ENCODE measurements at places on chromosomes 13 and 19. TPM values are rescaled to one million over a fixed set of nuclear protein-coding genes. Genes with fewer than 3 reads are reported as not detected.

Gene RASGRP4
- 0.24 TPM for total RNA-seq

Gene LGALS14
- not detected for total RNA-seq

Gene ZNF723
- total RNA-seq = not detected

Gene GRWD1
- 24.6 TPM for total RNA-seq

Gene ARHGAP33
- 3.9 TPM for total RNA-seq

- no peak for ATAC-seq
These were observed 428.2 kb upstream of the KLF12 start for GRCh38 chr13:74562381-74562780.

DNA sequence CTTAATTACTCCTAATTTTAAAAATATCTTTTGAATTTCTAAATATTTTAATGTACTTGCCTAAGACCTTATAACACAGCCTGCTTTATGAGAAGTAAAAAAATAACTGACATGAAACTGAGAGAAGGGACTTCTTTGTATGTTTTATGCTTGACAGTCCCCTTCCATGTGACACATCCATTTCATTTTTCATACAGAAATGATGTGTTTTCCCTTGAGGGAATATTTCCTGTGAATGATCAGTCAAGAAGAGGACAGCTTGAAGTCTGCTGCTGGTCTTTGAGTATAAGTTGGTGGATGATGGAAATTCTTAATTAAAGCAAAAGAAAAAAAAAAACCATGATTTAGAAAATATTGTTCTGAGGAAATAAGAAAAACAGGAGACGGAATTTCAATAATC lies 230.4 kb upstream of the KLHL1 start:
- no peak for ATAC-seq

GRCh38 chr19:3234800-3235199 lies 10.3 kb downstream of the CELF5 start:
- ATAC-seq = no peak

DNA sequence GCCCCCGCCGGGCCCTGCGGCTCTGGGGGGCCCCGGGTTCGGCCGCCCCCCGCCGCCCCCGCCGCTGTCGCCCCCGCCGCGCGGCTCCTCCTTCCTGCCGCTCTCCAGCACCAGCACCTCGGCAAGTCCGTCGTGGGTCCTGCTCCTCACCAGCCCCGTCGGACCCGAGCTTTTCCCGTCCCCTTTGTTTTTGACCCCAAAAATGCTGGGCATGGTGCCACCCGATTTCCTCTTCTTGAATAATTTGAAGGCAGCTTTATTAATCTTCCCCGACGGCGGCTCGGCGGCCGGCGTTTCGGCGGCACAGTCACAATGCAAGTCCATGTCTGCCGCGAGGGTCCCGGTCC lies 945 bp downstream of the AMER2 start:
- no peak for ATAC-seq

GRCh38 chr13:51679616-51680015 lies 95.4 kb downstream of the WDFY2 start:
- ATAC-seq = no peak

DNA sequence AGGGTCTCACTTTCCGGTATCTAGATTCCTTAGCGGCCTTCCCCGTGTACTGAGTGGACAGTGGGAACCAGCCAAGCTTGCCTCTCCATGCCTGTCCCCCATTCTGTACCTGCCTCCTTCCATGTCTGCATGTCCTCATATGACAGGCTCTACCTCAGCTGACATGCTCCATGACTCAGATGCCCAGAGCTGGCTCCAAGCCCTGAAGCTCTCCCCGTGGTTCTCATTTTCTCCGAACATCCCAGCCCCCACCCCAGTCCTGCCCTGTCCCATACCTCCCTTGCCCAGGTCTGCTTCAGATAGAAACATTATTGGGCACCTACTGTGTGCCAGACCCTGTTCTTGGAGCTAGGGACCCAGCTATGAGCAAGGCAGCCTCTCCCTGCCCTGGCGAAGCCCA lies 17.1 kb upstream of the SHFL start:
- ATAC-seq = peak; percentile 34

- no peak for ATAC-seq
These were observed 462.2 kb downstream of the FOXO1 start for GRCh38 chr13:40204246-40204645.

DNA sequence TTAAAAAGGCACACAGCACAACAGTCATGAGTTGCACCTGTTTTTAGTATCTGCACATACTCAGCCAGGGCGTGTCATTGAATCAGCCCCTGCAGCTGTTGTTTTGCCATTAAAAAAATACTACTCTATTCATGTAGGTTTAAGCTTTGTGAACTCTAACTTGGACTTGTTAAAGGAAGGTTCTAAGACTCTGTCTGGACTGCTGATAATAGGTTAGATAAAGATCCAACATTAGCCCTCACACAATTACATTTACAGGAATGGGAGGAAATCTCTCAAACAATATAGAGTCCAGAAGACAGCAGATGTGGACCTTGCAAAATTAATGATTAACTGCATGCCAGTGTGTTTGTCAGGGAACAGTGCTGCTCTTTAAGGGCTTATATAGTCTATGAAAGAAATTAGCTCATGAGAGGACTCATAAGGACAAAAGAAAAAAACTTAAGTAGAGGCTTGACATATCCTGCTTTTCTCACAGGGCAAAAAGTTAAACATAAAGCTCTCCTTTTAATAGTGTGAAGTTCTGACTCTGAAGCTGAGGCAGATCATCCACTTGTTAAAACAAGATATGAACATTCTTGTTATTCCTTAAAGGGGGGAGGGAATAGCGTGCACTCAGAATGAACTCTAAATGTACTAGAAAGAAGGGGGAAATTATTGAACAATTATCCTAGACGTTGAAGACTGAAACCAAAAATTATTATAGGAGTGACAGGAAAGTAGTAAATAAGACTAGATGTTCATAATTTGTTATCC lies 243.6 kb downstream of the NDFIP2 start:
- peak; percentile 45 for ATAC-seq

DNA sequence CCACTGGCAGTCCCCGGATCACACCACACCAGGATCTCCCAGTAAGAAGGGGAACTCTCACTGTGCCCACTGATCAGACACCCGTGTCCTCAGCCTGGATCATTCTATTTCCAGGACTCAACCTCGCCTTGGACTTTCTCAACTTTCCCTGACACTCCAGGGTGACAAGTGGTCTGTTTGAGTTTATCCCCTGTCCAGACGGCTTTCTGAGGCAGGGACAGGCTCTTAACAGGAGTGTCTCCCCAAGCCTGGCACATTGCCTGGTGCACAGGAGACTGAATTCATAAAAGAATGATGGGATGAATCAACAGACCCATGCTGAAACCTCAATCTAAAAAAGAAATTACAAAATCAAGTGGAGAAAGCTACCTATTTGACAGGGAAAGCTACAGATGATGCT lies 606.6 kb downstream of the EFNB2 start:
- ATAC-seq = no peak

DNA sequence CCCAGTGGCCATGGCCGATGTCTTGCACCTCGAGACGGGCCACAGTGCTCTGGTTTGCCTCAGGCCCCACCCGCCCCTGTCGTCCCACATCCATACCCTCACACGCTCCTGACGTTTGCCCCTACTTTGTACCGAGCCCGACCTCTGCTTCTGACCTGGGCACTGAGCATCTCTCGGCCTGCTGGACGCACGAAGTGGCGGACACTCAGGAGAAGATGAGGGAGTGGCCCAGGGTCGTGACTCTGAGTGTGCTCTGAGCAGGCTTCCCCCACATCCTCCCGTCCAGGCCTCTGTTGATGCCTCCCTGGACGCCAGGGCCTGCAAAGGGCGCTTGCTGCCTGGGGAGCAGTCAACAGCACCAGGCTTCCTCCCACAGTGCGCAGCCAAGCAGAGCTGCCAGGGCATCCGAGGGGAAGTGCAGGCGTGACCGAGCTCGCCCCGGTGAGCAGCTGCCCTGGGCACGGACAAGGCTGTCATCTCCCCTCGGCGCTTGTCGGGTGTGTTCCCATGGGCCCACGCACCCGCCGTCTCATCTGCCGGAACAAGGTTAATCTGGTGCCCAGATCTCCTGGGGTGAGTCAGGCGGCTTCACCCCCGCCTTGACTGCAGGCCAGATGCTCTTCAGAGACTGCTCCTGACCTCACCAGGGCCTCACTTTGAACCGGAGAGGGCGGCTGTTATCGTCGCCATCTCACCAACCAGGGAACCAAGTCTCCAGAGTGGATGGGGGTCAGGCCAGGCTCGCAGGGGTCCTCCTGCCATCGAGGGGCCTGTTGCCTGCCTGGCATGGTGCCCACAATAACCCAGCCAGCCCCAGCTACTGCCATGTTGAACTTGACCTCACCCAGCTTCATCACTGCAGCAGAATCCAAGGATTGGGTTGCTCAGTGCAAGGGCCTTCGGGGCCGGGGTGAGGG lies 27.2 kb downstream of the COMP start:
- ATAC-seq = peak; percentile 81

DNA sequence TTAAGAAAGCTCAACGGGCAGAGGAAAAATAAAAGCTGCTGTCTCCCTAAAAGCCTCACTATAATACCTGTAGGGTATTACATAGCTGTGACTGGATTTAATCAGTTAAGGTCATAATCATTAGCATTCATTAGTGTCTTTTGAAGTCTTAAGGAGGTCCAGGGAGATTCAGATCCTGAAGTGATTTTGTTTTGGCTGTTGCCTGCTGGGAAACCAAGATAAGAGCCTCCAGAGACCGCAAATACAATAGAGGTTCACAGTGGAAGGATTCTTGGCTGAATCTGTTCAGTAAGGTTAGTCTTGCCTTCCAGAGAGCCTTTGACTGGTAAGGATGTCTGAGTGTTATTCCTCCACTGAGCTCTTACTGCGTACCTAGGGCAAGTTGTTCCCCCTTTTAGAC lies 54.0 kb upstream of the TNFRSF19 start:
- ATAC-seq = no peak

DNA sequence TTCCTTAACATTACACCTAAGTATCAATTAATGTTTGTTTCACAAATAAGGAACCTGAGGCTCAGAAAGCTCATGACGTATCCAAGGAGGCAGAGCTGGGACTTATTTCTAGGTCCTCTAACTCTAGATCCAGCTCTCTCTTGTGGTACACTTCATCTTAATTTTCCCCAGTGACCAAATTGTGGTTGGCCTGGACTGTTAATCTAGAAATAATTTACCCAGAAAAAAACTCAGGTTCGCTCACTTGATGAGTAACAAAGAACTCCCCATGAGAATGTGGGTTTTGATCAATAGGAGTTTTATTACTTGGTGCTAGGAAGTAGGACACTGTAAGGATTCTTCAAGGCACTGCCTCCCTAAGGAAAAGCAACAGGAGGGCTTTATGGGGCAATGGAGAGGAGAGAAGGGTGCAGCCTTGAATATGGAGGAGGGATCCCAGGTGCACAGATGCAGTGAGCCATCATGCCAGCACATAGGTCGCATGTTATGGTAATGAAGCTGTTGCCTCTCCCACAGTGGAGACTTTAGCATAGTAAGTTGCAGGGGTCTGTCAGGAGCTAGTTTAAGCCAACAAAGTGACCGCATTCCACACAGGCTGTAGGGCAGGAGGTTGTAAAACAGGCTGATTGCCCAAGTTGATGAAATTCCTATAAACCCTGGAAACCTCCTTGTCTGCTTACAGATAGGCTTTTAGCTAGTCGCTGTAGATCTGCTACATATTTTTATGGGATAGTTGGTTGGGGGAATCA lies 14.7 kb downstream of the RAP2A start:
- no peak for ATAC-seq

GRCh38 chr13:39044536-39044935 lies 6.3 kb downstream of the NHLRC3 start:
- no peak for ATAC-seq

- peak; percentile 38 for ATAC-seq
These were observed 41.6 kb upstream of the CHST8 start for GRCh38 chr19:33580026-33580644.

DNA sequence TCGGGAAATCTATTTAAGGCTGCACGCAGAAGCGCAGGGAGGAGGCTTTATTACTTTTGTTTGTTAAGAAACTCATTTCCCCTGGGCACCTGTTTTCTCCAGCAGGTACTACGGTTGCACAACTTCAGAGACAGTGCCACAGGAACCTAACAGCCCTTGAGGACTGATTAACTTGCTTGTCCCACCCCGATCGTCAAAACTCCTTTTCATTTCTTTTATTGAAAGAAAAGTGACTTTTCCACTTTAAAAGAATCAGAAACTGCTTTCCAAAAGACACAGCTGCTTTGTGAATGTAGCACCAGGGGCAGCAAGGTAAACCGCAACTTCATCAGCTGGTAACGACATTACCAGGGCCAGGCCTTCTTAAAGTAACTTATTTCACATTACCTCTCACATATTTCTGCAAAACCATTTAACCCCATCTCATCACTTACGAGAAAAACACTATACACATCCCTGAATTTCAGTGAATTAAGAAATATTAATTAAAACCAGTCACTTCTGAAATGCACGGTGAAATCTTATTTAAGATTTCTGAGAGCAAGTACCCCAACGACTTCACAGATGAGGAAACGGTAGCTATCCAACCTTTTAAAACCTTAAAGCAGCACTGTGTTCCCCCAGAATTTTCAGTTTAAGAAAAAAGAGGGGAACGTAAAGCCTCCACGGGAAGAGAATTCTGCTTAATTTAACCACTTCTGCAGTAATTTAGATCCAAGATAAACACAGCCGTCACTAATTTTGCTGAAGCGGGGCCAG lies 1.4 kb downstream of the ANKRD10 start:
- ATAC-seq = no peak

- ATAC-seq = no peak
These were observed 27.9 kb upstream of the SPART start for GRCh38 chr13:36374063-36374462.

- ATAC-seq = peak; percentile 35
These were observed 163.5 kb downstream of the KATNAL1 start for GRCh38 chr13:30143666-30144400.

- no peak for ATAC-seq
These were observed 24.7 kb downstream of the ZNRF4 start for GRCh38 chr19:5479958-5480357.

- ATAC-seq = no peak
These were observed 266.3 kb downstream of the PCDH20 start for GRCh38 chr13:61149331-61149730.

GRCh38 chr13:97483465-97483864 lies 49.5 kb downstream of the RAP2A start:
- ATAC-seq = no peak

DNA sequence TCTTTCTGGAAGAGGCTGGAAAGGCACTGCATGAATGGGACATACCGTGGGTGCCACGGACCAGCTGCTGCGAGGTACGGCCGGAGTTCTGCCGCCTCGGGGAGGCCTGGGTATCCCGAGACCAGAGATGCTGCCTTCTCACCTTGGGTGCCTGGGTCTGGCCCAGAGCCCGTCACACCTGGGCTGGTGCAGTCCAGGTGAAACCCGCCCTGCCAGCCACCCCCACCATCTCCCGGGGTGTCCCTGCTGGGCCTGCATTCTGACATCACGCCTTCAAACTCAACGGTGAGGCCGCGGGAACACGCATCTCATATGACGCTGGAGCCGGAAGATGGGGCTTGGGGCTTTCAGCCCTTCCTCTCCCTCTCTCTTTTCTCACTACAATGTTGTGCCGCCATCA lies 98.0 kb downstream of the GADD45B start:
- no peak for ATAC-seq

Data from esophagus mucosa (tissue), 1 donor.